Colonic mucosa (tissue), 4 donors: ENCODE measurements at places on chromosomes 2 and 18. TPM values are rescaled to one million over a fixed set of nuclear protein-coding genes. Genes with fewer than 3 reads are reported as not detected.
A peak's percentile ranks its signal among the peaks of the same experiment; 100 is the strongest.

G6PC2 gene
- 0.11 TPM for total RNA-seq

DNA sequence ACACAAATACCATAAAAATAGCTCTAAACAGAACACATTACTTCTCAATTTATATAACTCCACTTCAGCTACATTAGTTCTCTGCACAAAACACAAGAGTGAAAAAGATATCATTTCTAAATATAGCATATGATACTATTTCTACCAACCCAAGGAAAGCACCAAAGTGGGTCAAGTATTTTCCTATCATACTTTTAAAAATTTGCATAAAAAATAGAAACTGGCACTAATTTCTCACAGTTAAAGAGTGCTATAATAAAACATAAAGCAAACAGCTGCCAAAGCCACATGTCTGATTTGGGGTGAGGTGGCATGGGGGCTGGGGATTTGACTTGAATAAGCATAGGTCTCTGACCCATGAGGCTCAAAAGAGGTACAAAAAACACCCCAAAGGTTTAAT lies 61.5 kb downstream of the BARD1 start:
- no peak overlapping the region for H3K4me3 ChIP-seq
- H3K27ac ChIP-seq, result no peak overlapping the region
- no peaks in the 10 kb centered on the region for H3K27me3 ChIP-seq
- no peak for DNase-seq
- H3K4me1 ChIP-seq, result no peaks in the 10 kb centered on the region

DNA sequence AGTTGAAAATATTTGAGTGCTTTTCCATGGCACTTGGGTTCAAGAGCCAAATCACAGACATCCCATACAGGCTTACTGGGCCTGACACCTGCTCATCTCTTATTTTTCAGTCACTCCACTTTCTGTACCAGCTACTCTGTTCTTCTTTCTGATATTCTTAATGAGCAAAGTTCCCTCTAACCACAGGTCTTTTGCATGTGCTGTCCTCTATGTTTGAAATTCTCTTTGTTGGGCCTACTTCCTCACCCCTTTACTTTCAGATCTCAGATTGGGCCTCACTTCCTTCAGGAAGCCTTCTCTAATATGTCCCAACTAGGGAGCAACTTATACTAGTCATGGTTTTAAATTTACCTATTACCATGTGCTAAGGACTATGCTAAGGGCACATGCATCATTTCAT lies 81.8 kb upstream of the RBMS1 start:
- no peaks in the 10 kb centered on the region for H3K27me3 ChIP-seq
- no peak for DNase-seq
- H3K36me3 ChIP-seq, result no peaks in the 10 kb centered on the region
- H3K4me3 ChIP-seq, result no peak overlapping the region
- no peak overlapping the region for H3K27ac ChIP-seq
- H3K4me1 ChIP-seq, result no peaks in the 10 kb centered on the region

TRIM43 gene
- total RNA-seq, result not detected

GRCh38 chr2:132414081-132414480 lies 2.5 kb upstream of the GPR39 start:
- H3K27ac ChIP-seq, result no peak overlapping the region
- H3K27me3 ChIP-seq, result no peaks in the 10 kb centered on the region
- H3K4me1 ChIP-seq, result no peaks in the 10 kb centered on the region
- no peaks in the 10 kb centered on the region for H3K36me3 ChIP-seq
- no peak overlapping the region for H3K4me3 ChIP-seq
- DNase-seq, result peak; percentile 24

- H3K4me1 ChIP-seq, result no peaks in the 10 kb centered on the region
- H3K27ac ChIP-seq, result no peak overlapping the region
- H3K36me3 ChIP-seq, result no peaks in the 10 kb centered on the region
- no peak overlapping the region for H3K4me3 ChIP-seq
- H3K27me3 ChIP-seq, result no peaks in the 10 kb centered on the region
Observed at GRCh38 chr2:227908266-227909054, 37.0 kb downstream of the DAW1 start.

- H3K36me3 ChIP-seq, result no peaks in the 10 kb centered on the region
- no peak for DNase-seq
- H3K27ac ChIP-seq, result no peak overlapping the region
- no peak overlapping the region for H3K4me3 ChIP-seq
Observed at GRCh38 chr2:196128749-196129148, 42.6 kb downstream of the STK17B start.

DNA sequence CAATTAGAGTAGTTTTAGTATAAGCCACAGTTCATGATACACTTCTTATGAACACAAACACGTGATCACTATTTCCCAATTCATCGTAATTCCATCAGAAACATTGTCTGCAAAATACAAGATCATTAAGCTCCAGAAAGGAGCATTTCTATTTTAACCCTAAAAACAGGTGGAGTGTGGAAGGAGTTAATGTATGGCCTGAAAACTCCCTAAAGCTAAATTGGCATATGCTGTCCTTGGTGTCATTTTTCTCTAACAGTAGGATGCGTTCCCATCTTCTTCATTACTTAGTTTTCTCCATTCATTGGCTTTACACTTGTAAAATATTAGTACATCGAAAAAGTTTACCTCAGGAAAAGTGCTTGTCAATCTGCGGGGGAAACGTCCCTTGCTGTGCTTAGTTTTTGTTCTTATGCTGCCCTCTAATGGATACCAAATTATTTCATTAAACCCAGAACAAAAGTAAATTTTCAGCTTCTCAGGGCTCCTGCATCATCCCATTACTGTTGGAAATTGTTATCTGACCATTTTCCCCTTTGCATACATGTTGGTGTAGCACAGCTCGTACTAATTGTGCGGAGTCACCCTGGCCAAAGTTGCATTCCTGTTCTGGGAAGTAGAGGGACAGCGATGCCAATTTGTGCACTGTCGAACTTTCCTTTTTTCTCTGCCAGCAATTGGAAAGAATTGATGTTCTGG lies 153.4 kb downstream of the GPD2 start:
- no peak overlapping the region for H3K27ac ChIP-seq
- no peak overlapping the region for H3K4me3 ChIP-seq
- no peak for DNase-seq
- H3K27me3 ChIP-seq, result no peaks in the 10 kb centered on the region
- no peaks in the 10 kb centered on the region for H3K36me3 ChIP-seq

DNA sequence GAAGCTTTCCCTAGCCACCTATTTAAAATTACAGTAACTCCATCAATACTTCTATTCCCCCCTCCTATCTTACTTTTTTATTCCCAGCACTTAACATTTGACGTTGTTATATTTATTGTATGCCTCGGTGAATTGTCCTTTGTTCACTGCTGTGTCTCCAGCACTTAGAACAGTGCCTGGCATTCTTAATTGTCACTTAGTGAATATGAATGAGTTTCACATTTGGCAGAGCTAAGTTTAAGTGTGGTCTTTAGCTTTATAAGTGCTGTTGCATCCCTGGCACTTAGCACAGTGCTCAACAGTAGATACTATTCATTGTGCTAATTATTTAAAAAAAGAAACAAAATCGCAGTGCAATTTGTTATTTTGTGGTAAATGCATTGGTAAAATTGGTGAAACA lies 1.7 kb downstream of the RMP24 start:
- peaks cover 16% of the 10 kb centered on the region for H3K36me3 ChIP-seq
- H3K27ac ChIP-seq, result no peak overlapping the region
- DNase-seq, result no peak
- peaks cover 8% of the 10 kb centered on the region for H3K4me1 ChIP-seq

DNA sequence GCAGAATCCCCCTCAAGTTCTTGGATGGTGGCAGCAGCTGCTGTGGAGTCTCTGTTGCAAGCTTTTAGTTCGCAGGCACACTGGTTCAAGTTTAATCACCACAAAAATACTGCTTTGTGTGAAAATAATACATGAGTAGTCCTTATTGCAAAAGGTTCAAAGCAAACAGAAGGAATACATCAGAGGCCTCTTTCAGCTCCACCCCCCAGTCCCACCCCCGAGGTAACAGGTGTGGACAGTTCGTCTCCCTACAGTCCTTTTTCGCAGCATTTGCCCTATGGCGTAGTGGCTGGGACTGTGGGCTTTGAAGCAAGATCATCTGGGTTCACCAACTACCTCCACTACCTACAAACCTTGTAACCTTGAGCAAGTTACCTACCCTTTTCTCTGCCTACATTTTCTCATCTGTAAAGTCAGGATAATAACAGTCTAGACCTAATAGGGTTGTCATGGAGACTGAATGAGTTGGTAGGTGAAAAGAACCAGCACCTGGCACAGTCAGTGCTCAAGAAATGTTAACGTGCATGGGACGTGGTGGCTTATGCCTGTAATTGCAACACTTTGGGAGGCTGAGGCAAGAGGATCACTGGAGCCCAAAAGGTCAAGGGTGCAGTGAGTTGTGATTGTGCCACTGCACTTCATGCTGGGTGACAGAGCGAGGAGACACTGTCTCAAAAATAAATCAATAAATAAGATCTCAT lies 61.7 kb downstream of the TCF7L1 start:
- no peaks in the 10 kb centered on the region for H3K36me3 ChIP-seq
- H3K27me3 ChIP-seq, result no peaks in the 10 kb centered on the region
- no peak overlapping the region for H3K27ac ChIP-seq
- no peak for DNase-seq

DNA sequence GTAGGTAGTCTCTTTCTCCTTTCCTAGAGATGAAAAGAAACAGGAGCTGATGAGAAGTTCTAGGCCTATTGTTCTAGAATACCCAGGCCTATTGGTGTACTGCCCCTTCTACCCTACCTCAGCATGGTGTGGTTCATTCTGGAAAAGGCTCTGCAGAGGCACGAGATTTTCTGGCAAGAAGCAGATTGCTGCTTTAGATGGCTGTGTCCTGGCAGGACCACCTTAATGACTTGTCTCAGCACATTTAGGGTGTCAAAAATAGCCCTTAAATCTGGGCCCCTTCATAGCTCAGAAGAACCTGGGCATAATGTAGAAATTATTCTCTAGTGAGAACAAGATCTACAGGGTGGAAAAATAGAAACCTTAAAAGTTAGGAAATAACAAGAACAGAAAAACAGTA lies 87.9 kb downstream of the BCL2L11 start:
- H3K36me3 ChIP-seq, result no peaks in the 10 kb centered on the region
- H3K27ac ChIP-seq, result no peak overlapping the region
- DNase-seq, result no peak
- no peaks in the 10 kb centered on the region for H3K27me3 ChIP-seq
- H3K4me1 ChIP-seq, result no peaks in the 10 kb centered on the region
- H3K4me3 ChIP-seq, result no peak overlapping the region

OTOS gene
- total RNA-seq, result not detected

ACVR1C gene
- total RNA-seq, result 5.7 TPM

CFAP53 gene
- total RNA-seq, result 0.16 TPM

GRCh38 chr2:64655873-64656272 lies 2.2 kb upstream of the SERTAD2 start:
- no peaks in the 10 kb centered on the region for H3K27me3 ChIP-seq
- no peaks in the 10 kb centered on the region for H3K36me3 ChIP-seq
- H3K4me1 ChIP-seq, result peaks cover 10% of the 10 kb centered on the region
- no peak overlapping the region for H3K27ac ChIP-seq

DNA sequence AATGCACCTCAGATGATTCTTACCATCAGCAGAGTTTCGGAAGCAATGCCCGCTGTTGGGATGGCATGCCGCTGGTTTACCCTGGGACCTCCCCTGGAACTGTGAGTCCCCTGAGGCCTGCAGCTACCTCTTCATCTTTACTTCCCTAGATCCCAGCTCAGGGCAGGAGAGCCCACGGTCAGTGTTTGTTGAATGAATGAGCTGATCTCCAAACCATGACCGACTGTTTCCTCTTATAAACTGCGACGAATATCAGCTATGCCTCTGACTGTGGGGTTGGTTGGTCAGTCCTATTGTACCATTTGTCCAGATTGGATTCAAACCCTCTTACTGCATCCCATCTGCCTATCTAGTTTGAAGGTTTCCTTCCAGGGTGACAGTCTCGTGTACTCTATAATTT lies 64.4 kb downstream of the DDX1 start:
- no peak overlapping the region for H3K4me3 ChIP-seq
- H3K27ac ChIP-seq, result no peak overlapping the region
- H3K27me3 ChIP-seq, result no peaks in the 10 kb centered on the region
- H3K36me3 ChIP-seq, result no peaks in the 10 kb centered on the region
- no peaks in the 10 kb centered on the region for H3K4me1 ChIP-seq

LRATD1 gene
- 227 TPM for total RNA-seq

DNA sequence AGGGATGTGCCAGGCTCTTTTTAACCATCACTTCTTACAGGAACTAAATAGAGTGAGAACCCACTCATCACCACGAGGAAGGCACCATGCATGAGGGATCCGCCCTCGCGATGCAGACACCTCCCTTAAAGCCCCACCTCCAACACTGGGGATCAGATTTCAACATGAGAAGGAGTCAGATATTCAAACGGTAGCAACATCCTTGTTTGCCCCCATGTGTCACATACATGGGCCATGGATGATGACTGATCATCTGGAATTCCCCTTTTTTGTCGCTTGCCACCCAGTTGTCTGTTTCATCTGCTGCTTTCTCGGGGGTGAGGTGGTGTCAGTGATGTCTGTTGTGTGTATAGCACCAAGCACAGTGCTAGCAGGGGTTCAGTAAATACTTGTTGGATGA lies 57.9 kb downstream of the NCK2 start:
- DNase-seq, result no peak
- H3K27ac ChIP-seq, result no peak overlapping the region
- no peaks in the 10 kb centered on the region for H3K36me3 ChIP-seq
- H3K27me3 ChIP-seq, result no peaks in the 10 kb centered on the region
- H3K4me3 ChIP-seq, result no peak overlapping the region
- peaks cover 8% of the 10 kb centered on the region for H3K4me1 ChIP-seq

DNA sequence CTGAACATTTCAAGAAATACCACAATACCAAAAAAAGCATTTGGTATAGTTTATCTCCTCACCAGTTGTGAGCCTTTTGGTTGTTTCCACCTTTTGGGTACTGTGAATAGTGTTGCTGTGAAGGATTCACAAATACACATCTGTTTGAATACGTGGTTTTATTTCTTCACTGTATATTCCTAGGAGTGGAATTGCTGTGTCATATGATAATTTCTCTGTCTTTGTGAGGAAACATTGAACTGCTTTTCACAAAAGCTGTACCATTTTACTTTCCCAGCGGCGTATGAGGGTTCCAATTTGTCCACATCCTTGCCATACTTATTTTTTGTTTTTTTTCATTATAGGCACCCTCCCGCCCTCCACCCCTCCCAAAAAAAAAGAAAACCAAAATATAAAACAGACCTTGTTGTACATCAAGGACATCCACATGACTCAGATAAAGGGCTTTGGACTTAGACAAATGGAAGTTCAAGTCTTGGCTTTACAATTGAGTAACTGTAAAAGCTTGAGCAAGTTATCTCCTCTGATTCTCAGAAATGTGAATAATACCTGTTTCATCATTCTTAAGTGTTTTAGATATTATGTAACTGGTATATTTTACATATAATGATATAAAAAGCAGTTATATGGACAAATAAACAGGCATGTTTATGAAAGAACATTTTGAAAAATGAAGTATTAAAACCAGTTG lies 19.0 kb downstream of the UBE2E3 start:
- H3K4me3 ChIP-seq, result no peak overlapping the region
- no peaks in the 10 kb centered on the region for H3K4me1 ChIP-seq
- DNase-seq, result no peak
- no peaks in the 10 kb centered on the region for H3K27me3 ChIP-seq
